ENCODE measurements at places on chromosomes 5 and 9. TPM values are rescaled to one million over a fixed set of nuclear protein-coding genes. Genes with fewer than 3 reads are reported as not detected.

GRCh38 chr9:98549401-98549800, 159.3 kb downstream of the GABBR2 start:
- no peaks in the 10 kb centered on the region for H3K4me1 ChIP-seq
- H3K27ac ChIP-seq = no peak overlapping the region
- H3K36me3 ChIP-seq = no peaks in the 10 kb centered on the region

DNA sequence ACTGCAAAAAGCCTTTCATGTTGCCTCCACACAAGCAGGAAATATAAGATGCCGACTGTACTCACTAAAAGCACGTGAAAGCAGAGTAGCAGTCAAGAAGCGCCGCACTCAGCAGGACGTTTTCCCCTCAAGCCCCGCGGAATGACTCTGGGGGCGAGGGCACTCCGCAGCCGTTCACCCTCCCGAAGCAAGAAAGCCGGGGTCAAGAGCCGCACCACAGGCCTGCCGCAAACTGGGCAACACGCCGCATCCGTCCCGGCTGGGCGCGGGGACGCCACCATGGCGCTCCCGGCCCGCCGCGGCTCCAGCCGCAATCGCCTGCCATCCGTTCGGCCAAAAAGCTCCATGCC, 364 bp downstream of the RPS6 start:
- H3K27ac ChIP-seq = peak overlapping the region; percentile 89
- no peaks in the 10 kb centered on the region for H3K27me3 ChIP-seq
- ATAC-seq = peak; percentile 58
- H3K36me3 ChIP-seq = peaks cover 15% of the 10 kb centered on the region

DNA sequence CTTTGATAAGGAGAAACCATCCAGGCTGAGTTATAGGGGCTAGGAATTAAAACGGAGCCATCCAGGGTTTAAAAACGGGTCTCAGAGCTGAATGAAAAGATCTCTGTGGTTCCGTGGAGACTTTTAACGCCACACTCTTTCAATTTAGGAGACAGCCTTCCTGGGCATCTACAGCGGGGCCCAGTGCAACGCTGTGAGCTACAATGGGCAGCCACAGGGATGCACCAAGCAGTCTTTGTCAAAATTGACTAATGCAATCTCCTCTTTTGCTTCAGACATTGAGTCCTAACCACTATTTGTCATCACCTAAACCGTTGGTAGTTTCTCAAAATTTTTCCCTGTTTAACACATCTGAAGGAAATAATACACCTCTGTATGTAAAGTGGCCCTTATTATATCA, 96.6 kb upstream of the ABCA1 start:
- H3K4me1 ChIP-seq = no peaks in the 10 kb centered on the region
- H3K4me3 ChIP-seq = no peak overlapping the region
- H3K36me3 ChIP-seq = no peaks in the 10 kb centered on the region
- no peaks in the 10 kb centered on the region for H3K27me3 ChIP-seq
- H3K27ac ChIP-seq = no peak overlapping the region

GRCh38 chr9:83382421-83382820, 155.8 kb downstream of the FRMD3 start:
- no peak for ATAC-seq
- H3K4me1 ChIP-seq = no peaks in the 10 kb centered on the region
- no peak overlapping the region for H3K4me3 ChIP-seq
- H3K27me3 ChIP-seq = no peaks in the 10 kb centered on the region
- no peak overlapping the region for H3K27ac ChIP-seq

GRCh38 chr9:114270120-114270975, 52.5 kb upstream of the ORM1 start:
- H3K4me1 ChIP-seq = no peaks in the 10 kb centered on the region
- H3K27ac ChIP-seq = no peak overlapping the region
- peaks cover 8% of the 10 kb centered on the region for H3K27me3 ChIP-seq

DNA sequence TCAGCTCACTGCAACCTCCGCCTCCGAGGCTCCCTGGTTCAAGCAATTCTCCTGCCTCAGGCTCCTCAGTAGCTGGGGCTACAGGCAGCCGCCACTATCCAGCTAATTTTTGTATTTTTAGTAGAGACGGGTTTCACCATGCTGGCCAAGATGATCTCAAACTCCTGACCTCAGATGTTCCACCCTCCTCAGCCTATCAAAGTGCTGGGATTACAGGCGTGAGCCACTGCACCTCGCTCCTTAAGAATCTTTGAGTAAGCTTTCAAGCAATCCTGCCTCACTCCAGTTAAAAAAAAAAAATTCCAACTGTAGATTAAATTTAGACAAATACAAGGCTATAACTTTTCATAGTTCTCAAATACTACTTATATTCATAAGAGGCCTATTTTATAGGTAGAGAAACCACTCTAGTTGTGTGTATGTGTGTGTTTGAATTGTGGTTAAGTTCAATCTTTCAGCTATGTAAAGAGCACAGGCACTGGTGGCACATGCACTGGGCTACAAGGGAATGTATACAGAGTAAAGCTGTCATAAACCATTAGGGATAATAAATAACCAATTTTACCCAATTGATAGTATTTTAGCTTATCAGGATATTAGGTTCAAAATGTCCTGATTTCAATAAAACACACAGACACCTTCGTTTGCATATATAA, 50.6 kb upstream of the RAPGEF6 start:
- peak; percentile 53 for ATAC-seq
- no peaks in the 10 kb centered on the region for H3K36me3 ChIP-seq
- no peaks in the 10 kb centered on the region for H3K4me1 ChIP-seq
- H3K27me3 ChIP-seq = no peaks in the 10 kb centered on the region
- no peak overlapping the region for H3K27ac ChIP-seq

- no peak overlapping the region for H3K27ac ChIP-seq
- no peak for ATAC-seq
- H3K27me3 ChIP-seq = no peaks in the 10 kb centered on the region
- peaks cover 23% of the 10 kb centered on the region for H3K4me1 ChIP-seq
Observed at GRCh38 chr5:73690015-73690414, 64.0 kb downstream of the ARHGEF28 start.

DNA sequence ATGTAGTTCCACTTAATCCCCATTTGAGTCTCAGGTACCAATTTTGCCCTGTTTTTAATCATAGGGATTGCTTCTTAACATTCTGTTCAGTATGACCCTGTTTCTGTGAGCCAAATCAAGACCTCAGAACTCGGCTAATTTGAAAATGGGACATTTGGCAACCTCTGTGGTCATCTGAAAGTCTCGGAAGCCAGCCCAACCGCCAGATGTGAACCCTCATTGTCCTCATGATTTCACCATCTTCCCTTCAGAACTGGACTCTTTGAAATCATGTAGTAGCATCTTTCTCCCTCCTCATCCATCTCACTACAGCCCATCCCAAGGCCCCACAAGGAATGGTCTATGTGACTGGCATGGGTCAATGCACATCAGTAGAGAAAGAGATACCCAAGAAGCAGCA, 88.9 kb downstream of the S1PR3 start:
- no peaks in the 10 kb centered on the region for H3K36me3 ChIP-seq
- no peaks in the 10 kb centered on the region for H3K4me1 ChIP-seq
- peak; percentile 69 for ATAC-seq
- H3K4me3 ChIP-seq = no peak overlapping the region

- no peak overlapping the region for H3K27ac ChIP-seq
- no peak overlapping the region for H3K4me3 ChIP-seq
- no peaks in the 10 kb centered on the region for H3K27me3 ChIP-seq
- ATAC-seq = no peak
Observed at GRCh38 chr5:76736679-76737556, 21.0 kb downstream of the F2R start.

- H3K4me3 ChIP-seq = no peak overlapping the region
- H3K36me3 ChIP-seq = no peaks in the 10 kb centered on the region
- no peak for ATAC-seq
- peak overlapping the region; percentile 84 for H3K27ac ChIP-seq
- no peaks in the 10 kb centered on the region for H3K27me3 ChIP-seq
Observed at GRCh38 chr5:179266291-179267070, 78.8 kb downstream of the ADAMTS2 start.

- H3K4me1 ChIP-seq = peaks cover 27% of the 10 kb centered on the region
- no peaks in the 10 kb centered on the region for H3K27me3 ChIP-seq
- H3K4me3 ChIP-seq = peak overlapping the region; percentile 100
- no peaks in the 10 kb centered on the region for H3K36me3 ChIP-seq
Observed at GRCh38 chr5:150486402-150487198, 21.3 kb upstream of the NDST1 start.

DNA sequence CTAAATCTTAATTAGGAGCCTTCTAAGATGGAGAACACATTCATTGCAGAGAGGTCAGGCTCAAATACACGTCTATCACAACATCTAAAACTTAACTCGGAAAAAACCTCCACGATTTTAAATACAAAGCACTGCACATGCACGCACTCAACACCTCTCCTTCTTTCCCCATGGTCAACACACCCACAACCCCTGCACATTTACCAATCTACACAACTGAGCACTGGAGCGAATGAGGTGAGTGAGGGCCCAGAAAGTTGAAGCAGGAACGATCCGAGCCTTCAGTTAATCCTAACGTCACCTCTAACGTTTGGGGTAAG, 278 bp upstream of the NIPSNAP3A start:
- peaks cover 3% of the 10 kb centered on the region for H3K4me1 ChIP-seq
- H3K27ac ChIP-seq = peak overlapping the region; percentile 94
- H3K36me3 ChIP-seq = peaks cover 11% of the 10 kb centered on the region
- H3K4me3 ChIP-seq = peak overlapping the region; percentile 84
- peak; percentile 17 for ATAC-seq

WNK2 gene
- 58.4 TPM for total RNA-seq

GRXCR2 gene
- total RNA-seq = not detected

SLC6A18 gene
- not detected for total RNA-seq

ANKRD34B gene
- total RNA-seq = not detected

ENTPD2 gene
- not detected for total RNA-seq

HSPB3 gene
- 5.9 TPM for total RNA-seq

COL5A1 gene
- total RNA-seq = 86.4 TPM

Data from gastroesophageal sphincter (tissue), 4 donors.